ENCODE measurements at places on chromosomes 12 and 14.

DNA sequence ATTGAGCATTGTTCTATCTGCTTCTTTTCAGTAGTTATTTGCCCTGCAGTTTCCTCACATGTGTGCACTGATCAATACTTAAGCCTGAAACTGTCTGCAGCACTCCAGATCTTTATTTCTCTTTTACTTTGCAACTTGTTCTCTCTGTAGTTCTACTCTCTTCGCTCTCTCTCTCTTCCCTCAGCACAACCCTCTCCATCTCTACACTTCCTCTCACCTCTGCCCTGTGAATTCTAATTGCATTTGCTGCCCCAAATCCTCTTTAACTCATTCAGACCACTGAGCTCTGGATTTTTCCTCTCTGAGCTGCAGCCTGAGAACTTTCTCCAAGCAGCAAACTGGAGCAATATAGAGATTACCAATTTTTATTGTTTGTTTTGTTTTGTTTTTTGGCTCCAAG, 1035.5 kb downstream of the FSCB start:
- DNase-seq, result no peak

- no peak for DNase-seq
Measured at GRCh38 chr12:106220536-106220935, 27.3 kb downstream of the CKAP4 start.

- no peak for DNase-seq
Measured at GRCh38 chr14:26846388-26846787, 248.6 kb upstream of the NOVA1 start.

- DNase-seq, result no peak
Measured at GRCh38 chr12:125882141-125882540, 816.9 kb downstream of the AACS start.

GRCh38 chr12:98870504-98870903, 225.4 kb downstream of the APAF1 start:
- no peak for DNase-seq

DNA sequence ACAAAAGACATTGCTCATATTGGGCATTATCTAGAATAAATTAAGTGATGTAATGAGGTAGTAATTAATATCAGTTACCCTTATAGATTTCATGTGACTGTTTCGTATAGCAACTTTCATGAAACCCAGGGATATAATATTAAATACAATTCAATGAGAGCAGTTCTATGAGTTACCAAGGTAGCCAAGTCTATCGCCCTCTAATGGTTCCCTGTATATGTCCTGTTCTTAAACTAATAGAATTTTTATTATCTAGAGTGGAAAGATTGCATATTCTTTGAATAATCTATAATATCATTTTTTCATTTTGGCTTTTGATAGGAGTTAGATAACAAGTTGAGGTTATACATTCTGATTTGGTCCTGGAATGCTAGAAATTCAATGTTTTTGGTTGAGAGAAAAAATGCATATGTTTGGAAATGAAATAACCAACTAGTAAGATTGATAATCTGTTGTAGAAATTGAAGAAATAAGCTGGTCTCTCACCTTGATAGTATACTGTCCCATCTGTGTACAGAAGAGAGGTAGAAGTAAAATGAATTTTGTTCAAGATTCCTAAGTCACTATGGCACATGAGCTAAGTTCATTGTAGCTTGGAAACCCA, 59.7 kb downstream of the SCFD1 start:
- DNase-seq, result no peak

- no peak for DNase-seq
Measured at GRCh38 chr12:119749666-119750065, 81.7 kb downstream of the PRKAB1 start.

DNA sequence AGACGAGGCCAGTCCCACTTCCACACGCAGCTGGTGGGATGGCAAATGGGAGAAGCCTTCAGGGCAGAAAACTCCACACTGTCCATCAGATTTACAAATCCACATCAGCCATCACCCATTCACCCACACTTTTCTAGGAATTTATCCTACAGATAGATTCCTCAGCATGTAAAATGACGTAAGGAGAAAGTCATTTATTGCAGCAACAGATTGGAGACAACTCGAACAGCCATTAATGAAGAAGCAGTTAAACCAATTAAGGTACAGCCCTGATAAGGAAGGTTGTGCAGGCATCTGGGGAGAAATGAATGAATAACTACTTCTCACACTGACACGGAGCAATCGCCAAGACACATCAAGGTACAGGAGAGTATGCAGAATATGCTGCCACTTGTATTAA, 26.2 kb downstream of the PRKAB1 start:
- no peak for DNase-seq

DNA sequence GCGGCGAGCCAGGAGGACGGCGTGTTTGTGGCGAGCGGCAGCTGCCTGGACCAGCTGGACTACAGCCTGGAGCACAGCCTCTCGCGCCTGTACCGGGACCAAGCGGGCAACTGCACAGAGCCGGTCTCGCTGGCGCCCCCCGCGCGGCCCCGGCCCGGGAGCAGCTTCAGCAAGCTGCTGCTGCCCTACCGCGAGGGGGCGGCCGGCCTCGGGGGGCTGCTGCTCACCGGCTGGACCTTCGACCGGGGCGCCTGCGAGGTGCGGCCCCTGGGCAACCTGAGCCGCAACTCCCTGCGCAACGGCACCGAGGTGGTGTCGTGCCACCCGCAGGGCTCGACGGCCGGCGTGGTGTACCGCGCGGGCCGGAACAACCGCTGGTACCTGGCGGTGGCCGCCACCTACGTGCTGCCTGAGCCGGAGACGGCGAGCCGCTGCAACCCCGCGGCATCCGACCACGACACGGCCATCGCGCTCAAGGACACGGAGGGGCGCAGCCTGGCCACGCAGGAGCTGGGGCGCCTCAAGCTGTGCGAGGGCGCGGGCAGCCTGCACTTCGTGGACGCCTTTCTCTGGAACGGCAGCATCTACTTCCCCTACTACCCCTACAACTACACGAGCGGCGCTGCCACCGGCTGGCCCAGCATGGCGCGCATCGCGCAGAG, 873 bp downstream of the PLXNC1 start:
- peak; percentile 84 for DNase-seq
